ENCODE measurements at places on chromosomes 2 and 18. TPM values are rescaled to one million over a fixed set of nuclear protein-coding genes. Genes with fewer than 3 reads are reported as not detected.
A peak's percentile ranks its signal among the peaks of the same experiment; 100 is the strongest.

GRCh38 chr2:113886479-113887008 lies 3.3 kb upstream of the ACTR3 start:
- peaks cover 43% of the 10 kb centered on the region for H3K4me1 ChIP-seq
- peak overlapping the region; percentile 50 for H3K27ac ChIP-seq
- no peaks in the 10 kb centered on the region for H3K27me3 ChIP-seq
- DNase-seq: peak; percentile 72
- H3K36me3 ChIP-seq: no peaks in the 10 kb centered on the region

- H3K4me1 ChIP-seq: no peaks in the 10 kb centered on the region
- no peaks in the 10 kb centered on the region for H3K27me3 ChIP-seq
- H3K27ac ChIP-seq: no peak overlapping the region
- no peak for DNase-seq
Observed at GRCh38 chr18:79317703-79318102, 78.0 kb upstream of the NFATC1 start.

GRCh38 chr2:238281826-238282480 lies 6.5 kb downstream of the PER2 start:
- H3K4me1 ChIP-seq: peaks cover 56% of the 10 kb centered on the region
- H3K27me3 ChIP-seq: no peaks in the 10 kb centered on the region
- H3K36me3 ChIP-seq: peaks cover 9% of the 10 kb centered on the region
- peak; percentile 37 for DNase-seq
- no peak overlapping the region for H3K27ac ChIP-seq
- no peak overlapping the region for H3K4me3 ChIP-seq

GRCh38 chr2:137172162-137172561 lies 406.8 kb downstream of the THSD7B start:
- H3K27me3 ChIP-seq: no peaks in the 10 kb centered on the region
- no peak overlapping the region for H3K27ac ChIP-seq
- no peaks in the 10 kb centered on the region for H3K4me1 ChIP-seq

The FRZB gene
- total RNA-seq: 2.9 TPM

DNA sequence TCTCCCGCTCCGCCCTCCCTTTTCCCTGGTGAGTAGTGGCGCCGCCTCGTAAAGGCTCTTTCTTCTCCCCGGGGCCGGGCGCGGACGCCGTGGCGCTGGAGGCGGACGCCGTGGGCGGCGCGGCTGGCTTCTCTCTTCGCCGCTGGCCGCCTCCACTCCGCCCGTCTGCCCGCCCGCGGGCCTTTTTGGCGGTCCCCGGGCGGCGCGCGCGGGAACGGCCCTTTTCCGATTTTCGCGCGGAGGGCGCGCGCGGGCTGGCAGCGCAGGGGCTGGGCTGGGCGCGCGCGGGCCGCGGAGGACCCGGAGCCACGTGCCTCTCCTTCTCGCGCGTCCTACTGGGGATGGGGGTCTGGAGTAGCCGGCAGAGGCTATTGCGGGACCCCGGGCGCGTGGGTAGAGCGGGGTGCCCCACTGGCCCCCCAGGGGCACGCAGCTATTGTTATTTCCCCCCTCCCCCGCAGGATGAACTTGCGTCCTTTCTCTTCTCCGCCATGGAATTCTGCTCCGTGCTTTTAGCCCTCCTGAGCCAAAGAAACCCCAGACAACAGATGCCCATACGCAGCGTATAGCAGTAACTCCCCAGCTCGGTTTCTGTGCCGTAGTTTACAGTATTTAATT lies 472 bp downstream of the SLC20A1 start:
- peak overlapping the region; percentile 92 for H3K4me3 ChIP-seq
- peaks cover 40% of the 10 kb centered on the region for H3K36me3 ChIP-seq
- peaks cover 40% of the 10 kb centered on the region for H3K4me1 ChIP-seq
- DNase-seq: no peak
- H3K27ac ChIP-seq: peak overlapping the region; percentile 98

The ATF2 gene
- total RNA-seq: 48.0 TPM

- H3K36me3 ChIP-seq: no peaks in the 10 kb centered on the region
- DNase-seq: no peak
- H3K27ac ChIP-seq: no peak overlapping the region
Observed at GRCh38 chr18:22063102-22063501, 106.3 kb upstream of the GATA6 start.

The ABI2 gene
- total RNA-seq: 48.8 TPM

DNA sequence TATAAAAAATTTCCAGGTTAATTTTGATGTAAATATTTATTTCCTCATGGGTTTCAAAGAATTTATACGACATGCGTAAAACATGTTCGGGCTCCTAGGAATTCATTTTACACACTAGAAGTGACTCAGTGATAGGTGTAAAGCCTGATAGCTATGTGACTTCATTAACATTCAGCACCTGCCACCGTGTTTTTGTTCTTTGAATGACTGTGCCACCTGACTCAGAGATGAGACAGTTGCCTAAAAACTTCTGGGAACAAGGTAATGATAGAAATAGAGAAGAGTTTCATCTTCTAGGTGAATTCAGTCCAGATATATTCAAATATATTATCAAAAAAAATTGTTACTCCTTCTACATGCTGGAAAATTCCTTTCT lies 10.0 kb downstream of the IL1R2 start:
- H3K27ac ChIP-seq: no peak overlapping the region
- no peak for DNase-seq
- no peak overlapping the region for H3K4me3 ChIP-seq
- H3K36me3 ChIP-seq: no peaks in the 10 kb centered on the region
- H3K4me1 ChIP-seq: peaks cover 9% of the 10 kb centered on the region

GRCh38 chr2:177568893-177569292 lies 176.3 kb downstream of the AGPS start:
- no peaks in the 10 kb centered on the region for H3K4me1 ChIP-seq
- no peak overlapping the region for H3K4me3 ChIP-seq
- H3K27me3 ChIP-seq: no peaks in the 10 kb centered on the region
- H3K36me3 ChIP-seq: no peaks in the 10 kb centered on the region
- no peak overlapping the region for H3K27ac ChIP-seq

DNA sequence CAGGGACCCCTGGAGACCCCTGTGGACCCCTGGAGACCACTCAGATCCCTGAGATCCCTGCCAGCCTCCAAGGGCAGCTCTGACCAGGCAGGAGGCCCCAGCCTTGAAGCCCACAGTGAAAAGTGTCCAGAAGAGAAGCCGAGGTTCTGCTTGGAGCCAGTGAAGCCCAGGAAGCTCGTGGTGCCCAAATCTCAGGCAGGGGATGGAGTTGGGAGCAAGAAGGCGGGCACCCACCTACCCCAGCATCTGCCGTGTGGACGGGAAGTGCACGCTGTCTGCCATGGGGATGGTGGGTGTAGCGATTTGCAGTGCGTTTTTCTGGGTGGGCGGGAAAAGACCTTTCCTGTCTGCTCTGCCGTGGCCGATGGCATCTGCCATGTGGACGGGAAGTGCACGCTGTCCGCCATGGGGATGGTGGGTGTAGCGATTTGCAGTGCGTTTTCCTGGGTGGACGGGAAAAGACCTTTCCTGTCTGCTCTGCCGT lies 120.6 kb upstream of the CTDP1 start:
- no peak for DNase-seq
- H3K36me3 ChIP-seq: no peaks in the 10 kb centered on the region
- no peaks in the 10 kb centered on the region for H3K4me1 ChIP-seq
- H3K27me3 ChIP-seq: peaks cover 5% of the 10 kb centered on the region

The ALPI gene
- total RNA-seq: not detected

DNA sequence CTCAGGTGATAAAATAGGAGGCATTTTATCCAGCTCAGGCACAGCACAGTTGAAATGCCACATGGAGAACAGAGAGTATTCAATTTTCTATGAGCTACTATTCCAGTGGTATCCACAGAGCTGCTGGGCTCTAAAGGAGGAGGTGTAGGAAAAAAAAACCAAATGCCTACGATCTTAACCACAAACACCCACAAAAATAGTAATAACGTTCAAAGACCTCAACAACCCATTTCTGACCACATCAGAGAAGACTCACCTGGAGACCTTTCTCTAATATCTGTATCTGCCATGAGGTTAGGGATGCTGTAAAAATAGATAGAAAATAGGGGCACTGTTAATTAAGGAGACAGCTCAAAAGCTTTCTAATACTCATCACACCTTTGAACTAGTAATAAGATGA lies 294.6 kb upstream of the PARD3B start:
- no peak overlapping the region for H3K4me3 ChIP-seq
- H3K27me3 ChIP-seq: no peaks in the 10 kb centered on the region
- H3K27ac ChIP-seq: no peak overlapping the region
- no peaks in the 10 kb centered on the region for H3K36me3 ChIP-seq
- DNase-seq: no peak
- H3K4me1 ChIP-seq: peaks cover under 1% of the 10 kb centered on the region

GRCh38 chr2:165277860-165278656 lies 38.8 kb downstream of the SCN2A start:
- H3K4me1 ChIP-seq: peaks cover 14% of the 10 kb centered on the region
- H3K27ac ChIP-seq: no peak overlapping the region
- H3K27me3 ChIP-seq: no peaks in the 10 kb centered on the region
- no peak for DNase-seq

The ALPP gene
- 6.0 TPM for total RNA-seq

DNA sequence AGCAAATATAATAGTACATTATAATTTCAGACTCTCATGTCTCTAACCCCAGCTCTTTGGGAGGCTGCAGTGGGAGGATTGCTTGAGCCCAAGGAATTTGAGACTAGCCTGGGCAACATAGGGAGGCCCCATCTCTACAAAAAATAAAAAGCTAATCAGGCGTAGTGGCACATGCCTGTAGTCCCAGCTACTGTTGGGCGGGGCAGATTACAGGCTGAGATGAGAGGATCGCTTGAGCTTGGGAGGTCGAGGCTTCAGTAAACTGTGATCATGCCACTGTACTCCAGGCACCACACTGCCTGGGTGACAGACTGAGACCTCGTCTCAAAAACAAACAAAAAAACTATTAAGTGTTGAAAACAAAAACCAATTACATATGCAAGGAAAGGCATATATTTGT lies 123.0 kb upstream of the MYO3B start:
- no peak for DNase-seq
- H3K27ac ChIP-seq: no peak overlapping the region
- no peaks in the 10 kb centered on the region for H3K4me1 ChIP-seq
- H3K36me3 ChIP-seq: peaks cover 40% of the 10 kb centered on the region
- H3K27me3 ChIP-seq: no peaks in the 10 kb centered on the region
- H3K4me3 ChIP-seq: no peak overlapping the region

DNA sequence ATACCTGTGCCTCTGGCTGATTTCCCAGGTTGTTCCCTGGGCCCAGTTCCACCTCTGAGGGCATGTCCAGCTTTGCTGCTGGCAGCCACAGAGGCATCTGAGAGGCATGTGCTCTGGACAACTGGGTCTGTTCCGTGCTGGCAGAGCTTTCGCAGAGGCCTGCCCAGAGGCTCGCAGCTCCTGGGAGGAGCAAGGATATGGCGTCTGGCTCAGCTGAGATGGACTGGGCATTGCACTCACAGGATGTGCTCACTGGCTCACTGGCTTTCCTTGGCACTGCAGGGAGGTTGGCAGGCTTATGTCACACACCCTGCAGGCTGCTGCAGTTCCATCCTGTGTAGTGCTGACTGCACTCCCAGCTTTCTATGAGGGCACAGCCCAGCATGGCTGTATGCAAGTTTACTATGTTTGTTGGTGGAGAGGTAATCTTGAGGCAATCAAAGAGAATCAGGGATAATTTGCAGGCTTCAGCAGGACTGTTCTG lies 172.3 kb downstream of the PRKCE start:
- H3K4me1 ChIP-seq: peaks cover 49% of the 10 kb centered on the region
- H3K27ac ChIP-seq: peak overlapping the region; percentile 59
- no peak overlapping the region for H3K4me3 ChIP-seq

DNA sequence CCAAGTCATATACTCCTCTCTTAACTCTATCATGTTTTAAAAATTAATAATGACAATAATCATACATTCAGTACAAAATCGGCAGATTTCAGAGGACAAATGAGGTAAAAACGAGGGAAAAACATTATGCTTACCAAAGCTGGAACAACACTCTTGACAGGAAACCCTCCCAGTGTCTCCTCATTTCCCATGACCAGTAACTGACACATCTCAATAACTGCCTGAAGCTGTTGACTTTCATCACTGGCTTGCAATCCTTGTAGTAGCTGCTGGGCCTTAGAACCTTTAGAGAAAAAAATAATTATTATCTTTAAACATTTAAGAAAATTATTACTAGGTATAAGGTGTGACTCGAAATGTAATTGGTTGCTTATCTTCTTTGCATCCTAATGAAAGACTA lies 103.6 kb downstream of the TRIP12 start:
- no peak overlapping the region for H3K27ac ChIP-seq
- no peak for DNase-seq
- no peak overlapping the region for H3K4me3 ChIP-seq
- H3K36me3 ChIP-seq: peaks cover 78% of the 10 kb centered on the region
- H3K27me3 ChIP-seq: no peaks in the 10 kb centered on the region
- H3K4me1 ChIP-seq: peaks cover 3% of the 10 kb centered on the region

DNA sequence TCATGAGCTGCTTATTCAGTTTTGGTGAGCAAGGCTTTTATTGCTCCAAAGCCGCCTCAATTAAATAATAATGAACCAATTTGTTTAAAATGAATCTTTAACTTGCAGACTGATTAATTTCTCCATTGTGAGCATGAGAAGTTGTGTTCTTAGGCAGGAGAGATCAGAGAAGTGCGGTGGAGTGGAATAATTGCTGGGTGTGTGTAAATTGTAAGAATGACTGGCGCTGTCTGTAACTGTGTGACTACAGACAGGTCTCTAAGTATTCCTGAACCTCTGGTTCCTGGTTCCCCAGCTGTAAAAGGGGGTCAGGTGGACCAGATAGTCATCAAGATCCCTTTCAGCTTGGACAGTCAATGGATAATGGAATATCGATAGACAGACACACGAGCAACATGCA lies 98.0 kb upstream of the EFEMP1 start:
- DNase-seq: no peak
- H3K27me3 ChIP-seq: peaks cover 6% of the 10 kb centered on the region
- H3K4me1 ChIP-seq: no peaks in the 10 kb centered on the region
- H3K27ac ChIP-seq: no peak overlapping the region
